ENCODE measurements at places on chromosomes 12 and 14. TPM values are rescaled to one million over a fixed set of nuclear protein-coding genes. Genes with fewer than 3 reads are reported as not detected.

GRCh38 chr12:131984334-131984733 lies 34.6 kb downstream of the EP400 start:
- DNase-seq, result no peak

DNA sequence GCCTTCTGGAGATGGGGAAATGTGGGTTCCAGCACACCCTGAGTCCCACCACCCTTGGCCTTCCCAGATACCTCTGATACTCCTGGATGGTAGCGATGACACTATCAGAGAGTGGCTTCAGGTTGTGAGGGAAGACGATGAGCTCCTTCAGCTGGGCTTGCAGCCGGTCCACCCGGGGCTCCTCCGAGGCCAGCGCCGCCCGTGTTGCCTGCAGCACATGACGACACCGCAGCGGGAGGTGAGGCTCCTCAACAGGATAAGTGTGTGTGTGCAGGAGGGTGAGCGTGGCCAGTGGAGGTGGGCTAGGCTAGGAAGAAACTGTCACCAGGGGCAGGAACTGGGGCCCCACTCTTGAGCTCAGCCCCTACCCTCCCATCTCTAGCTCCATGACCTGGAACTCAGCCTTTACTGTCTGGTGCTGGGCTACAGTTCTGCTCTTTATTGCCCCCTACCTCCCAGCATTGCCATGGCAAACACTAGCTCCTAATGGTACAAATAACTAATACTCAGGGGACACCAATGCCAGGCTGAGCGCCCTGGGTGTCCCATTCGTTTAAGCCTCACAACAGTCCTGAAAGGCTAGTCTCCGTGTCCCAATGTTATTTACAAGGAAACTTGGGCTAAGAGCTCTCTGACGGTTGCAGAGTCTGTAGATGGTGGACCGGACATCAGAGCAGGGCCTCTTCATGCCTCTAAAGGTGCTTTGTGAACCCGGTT lies 64.1 kb downstream of the SYNE3 start:
- no peak for DNase-seq

- DNase-seq, result peak; percentile 59
Observed at GRCh38 chr12:116266631-116267349, 10.7 kb downstream of the MED13L start.

DNA sequence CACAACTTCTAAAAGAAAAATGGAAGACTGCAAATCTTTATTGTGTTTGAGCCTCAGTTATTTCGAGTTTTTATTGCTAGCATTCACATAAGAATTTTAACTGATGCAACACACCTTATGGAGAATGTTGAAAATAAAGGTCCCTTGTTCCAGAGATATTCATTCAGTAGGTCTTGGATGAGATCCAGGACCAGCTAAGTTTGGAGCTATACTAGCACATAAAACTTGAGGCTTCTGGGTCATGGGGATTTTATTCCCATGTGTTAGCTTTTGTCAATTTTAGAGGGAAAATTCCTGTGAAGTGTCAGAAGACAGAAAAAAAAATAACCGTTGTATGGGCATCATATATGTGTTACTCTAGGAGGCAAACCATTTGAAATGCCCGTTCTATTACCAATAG lies 693.2 kb upstream of the MIS18BP1 start:
- DNase-seq, result no peak

DNA sequence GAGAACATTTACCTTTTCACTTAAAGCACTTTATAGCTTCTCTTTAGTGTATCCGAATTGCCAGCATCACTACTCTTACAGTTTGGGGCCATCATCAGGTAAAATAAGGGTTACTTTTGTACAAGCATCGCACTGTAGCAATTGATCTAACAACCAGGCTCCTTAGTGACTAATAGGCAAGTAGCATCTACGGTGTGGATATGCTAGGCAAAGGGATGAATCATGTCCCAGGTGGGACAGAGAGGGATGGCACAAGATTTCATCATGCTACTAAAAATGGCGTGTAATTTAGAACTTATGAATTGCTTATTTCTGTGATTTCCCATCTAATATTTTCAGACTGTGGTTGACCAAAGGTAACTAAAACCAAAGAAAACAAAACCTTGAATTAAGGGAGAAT lies 582.3 kb downstream of the KCNH5 start:
- no peak for DNase-seq

DNA sequence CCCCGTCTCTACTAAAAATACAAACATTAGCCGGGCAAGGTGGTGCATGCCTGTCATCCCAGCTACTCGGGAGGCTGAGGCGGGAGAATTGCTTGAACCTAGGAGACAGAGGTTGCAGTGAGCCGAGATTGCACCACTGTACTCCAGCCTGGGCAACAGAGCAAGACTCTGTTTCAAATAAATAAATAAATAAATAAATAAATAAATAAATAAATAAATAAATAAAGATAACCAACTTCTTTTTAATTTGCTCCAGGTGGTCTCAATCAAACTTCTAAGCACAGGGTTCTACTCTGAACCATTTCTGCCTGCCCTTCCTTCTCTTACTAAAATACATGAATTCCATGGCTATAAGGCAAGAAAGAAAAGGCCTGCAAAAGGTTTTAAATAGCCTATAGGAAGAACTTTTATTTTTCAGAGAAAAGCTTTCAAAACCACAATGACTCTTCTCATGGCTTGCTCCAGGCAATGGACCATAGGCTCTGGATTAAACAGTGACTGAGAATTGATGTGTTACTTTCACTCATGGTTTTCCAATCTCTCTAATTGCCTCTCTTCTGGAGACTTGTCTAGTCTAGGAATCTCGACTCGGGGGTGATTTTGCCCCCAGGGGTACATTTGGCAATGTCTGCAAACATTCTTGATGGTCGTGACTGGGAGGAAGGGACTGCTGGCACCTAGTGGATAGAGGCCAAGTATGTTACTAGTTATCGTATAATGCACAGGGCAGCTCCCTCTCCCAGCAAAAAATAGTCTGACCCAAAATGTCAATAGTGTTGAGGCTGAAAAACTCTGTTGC lies 14.4 kb downstream of the IGF1 start:
- DNase-seq, result no peak

DNA sequence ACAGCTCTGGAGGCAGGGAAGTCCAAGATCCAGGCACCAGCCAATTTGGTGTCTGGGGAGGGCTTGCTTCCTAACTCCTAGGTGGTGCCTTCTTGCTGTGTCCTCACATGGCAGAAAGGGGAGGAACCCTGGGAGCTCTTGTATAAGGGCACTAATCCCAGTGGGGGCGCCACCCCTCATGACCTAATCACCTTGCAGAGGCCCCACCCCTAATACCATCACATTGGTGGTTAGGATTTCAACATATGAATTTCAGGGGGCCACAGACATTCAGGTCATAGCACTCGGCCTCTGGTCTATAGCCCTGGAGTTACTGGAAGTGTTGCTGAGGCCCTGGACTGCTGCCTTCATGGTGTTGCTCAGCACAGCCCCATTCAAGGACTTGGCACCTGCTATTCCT lies 14.6 kb downstream of the PSMD9 start:
- no peak for DNase-seq

DNA sequence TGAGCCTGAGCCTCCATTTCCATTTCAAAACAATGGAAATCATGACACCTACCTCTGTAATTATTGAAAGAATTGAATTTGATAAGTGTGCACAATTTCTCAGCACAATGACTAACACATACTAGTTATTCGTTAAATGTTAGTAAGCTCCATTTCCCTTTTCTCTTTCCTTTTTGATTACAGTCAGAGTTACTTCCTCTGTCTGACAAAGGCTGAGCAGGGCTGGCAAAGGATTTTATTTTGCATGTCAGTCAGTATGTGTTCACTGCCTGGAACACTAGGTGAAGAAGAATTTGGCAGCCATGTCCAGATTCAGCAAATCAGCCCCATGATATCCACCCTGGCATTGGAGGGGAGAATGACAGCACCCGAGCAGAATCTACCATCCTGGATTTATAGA lies 12.2 kb upstream of the RHOJ start:
- peak; percentile 23 for DNase-seq

GRCh38 chr12:69096669-69097335 lies 142.6 kb upstream of the CPSF6 start:
- no peak for DNase-seq

The CAPZA3 gene
- not detected for total RNA-seq

The P2RX7 gene
- 0.18 TPM for total RNA-seq

The TBX5 gene
- 10.8 TPM for total RNA-seq
